ENCODE measurements at places on chromosomes 1 and 21.

- DNase-seq = peak; percentile 77
These were observed 4.9 kb downstream of the PLEKHG5 start for GRCh38 chr1:6486433-6487011.

DNA sequence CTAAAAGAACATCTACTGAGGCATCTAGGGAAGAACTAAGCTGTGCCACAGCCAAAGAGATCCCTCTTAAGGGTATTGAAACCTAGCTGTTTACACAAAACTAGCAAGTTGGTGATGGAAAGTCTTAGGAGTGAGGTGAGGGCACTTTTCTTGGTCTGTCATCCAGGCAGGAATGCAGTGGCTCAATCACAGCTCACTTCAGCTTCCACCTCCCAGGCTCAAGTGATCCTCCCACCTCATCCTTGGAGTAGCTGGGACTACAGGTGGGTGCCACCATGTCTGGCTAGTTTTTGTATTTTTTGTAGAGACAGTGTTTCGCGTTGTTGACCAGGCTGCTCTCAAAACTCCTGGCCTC is 2.4 kb downstream of the PLEKHO1 start:
- DNase-seq = no peak

DNA sequence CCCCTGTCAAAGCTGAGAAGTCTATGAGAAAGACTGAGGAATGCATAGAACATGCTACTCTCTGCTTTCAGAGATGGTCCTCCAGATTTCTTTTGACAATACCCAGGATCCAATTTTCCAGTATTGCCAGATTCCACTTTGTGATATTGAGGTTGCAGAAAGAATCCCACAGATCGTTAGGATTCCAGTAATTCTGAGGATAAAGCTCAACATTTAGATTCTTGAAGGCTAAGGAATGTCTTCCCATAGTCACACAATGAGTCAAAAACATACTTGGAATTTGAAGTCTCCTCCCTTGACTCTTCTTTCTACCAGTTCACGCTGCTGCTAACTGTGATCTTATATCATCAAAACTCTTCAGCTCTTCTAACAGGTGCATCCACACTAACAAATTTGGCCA is 57.1 kb downstream of the TNFSF18 start:
- DNase-seq = peak; percentile 90

DNA sequence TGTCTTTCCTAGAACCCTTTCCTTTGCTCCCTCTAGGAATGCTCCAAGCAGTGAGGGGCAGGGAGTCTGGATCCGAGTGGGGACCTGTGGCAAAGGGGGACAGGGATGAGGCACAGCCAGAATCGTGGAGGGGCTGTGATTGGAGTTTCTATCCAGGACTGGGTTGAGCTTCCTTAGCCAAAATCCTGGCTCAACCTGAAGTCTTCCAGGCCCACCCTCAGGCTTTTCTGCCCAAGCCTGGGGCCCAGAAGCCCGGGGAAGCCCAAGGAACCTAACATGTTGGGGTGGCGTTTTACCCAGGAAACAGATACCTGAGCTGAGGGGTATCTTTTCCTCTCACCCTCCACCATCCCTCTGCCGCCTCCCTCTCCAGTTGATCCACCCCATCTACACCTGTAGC is 5.4 kb downstream of the MYOG start:
- no peak for DNase-seq

DNA sequence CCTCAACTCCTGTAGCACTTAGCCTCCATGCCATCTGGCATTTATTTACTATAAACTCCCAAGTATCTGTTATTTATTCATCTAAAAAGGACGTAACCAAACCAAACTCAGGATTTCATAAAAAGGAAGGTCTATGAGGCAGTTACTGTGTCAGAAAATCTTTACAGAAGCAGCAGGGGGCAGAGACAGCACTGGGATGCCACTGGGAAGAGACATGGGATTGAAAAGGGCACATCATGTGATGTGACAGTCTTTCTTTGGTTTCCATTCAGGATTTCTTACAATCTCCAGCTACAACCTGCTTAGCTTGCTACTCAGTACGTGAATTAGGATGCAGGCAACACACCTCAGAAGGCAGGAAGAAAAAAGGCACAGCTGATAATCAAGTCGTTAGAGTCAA is 31.2 kb downstream of the SPRTN start:
- no peak for DNase-seq

- DNase-seq = no peak
These were observed 173.6 kb downstream of the ZP4 start for GRCh38 chr1:237717106-237717505.

DNA sequence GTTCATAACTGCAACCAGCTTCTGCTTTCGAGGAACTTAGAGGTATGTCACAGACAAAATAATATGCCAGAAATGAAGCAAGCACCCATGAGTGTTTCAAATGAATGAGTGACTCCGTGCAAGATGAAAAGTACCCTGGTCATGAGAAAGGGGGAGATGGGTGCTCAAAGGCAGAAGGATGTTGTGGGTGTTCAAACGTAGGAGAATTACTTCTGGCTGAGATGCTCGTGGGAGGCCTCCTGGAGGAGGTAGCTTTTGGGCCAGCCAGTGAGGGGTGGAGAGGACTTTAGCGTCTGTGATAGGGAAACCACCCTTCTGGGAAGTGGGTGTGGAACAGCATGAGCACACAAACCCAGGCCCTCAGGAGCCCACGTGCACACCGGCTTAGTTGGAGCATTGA is 113.8 kb downstream of the SYF2 start:
- no peak for DNase-seq

DNA sequence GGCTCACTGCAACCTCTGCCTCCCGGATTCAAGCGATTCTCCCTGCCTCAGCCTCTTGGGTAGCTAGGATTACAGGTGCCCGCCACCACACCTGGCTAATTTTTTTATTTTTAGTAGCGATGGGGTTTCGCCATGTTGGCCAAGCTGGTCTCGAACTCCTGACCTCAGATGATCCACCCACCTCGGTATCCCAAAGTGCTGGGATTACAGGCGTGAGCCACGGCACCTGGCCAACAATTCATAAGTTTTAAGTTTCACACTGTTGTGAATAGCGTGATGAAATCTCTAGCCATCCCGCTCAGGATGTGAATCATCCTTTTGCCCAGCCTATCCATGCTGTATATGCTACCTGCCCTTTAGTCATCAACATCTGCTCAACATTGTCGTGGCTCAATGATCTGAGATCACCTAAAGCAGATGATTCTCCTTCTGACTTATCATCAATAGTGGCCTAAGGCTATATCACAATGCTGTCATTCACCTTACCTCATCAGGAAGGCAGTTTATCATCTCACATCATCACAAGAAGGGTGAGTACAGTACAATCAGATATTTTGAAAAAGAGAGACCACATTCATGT is 2.6 kb downstream of the PFDN2 start:
- peak; percentile 90 for DNase-seq

DNA sequence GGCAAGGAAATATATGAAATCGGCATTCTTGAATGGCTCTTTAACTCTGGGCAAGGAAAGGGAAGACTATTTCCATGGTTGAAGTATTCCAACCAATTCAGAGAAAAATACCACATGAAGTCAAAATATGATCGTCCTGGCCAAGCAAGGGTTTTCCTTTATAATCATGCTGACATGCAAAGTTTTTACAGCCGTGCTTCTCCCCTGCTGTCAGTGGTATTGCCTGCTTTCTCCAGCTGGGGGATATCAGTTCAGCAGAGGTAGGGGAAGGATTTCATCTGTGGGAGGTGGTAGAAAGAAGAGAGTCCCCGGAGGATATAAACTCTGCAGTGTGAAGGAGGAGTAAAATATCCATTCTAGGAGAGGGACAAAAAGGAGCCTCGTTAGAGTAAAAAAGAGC is 322.8 kb downstream of the PAPPA2 start:
- peak; percentile 76 for DNase-seq

- no peak for DNase-seq
These were observed 610 bp downstream of the COL6A2 start for GRCh38 chr21:46098303-46099141.

DNA sequence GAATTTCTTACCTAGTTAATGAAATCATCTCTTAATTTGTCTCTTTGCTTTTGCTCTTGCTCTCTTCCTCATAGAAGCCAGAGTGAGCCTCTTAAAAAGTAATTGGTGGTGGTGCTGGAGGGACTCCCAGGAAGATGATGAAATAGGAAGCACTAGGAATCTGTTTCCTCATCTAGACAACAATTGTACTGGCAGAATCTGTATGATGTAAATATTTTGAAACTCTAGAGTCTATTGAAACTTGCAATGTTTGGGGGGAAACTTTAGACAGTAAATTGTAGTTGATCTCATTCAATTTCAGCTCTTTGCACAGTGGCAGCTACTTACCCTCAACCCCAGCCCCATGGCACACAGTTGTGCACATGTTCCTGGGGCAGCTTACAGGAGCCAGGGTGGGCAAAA is 10.6 kb downstream of the RGSL1 start:
- DNase-seq = peak; percentile 26

DNA sequence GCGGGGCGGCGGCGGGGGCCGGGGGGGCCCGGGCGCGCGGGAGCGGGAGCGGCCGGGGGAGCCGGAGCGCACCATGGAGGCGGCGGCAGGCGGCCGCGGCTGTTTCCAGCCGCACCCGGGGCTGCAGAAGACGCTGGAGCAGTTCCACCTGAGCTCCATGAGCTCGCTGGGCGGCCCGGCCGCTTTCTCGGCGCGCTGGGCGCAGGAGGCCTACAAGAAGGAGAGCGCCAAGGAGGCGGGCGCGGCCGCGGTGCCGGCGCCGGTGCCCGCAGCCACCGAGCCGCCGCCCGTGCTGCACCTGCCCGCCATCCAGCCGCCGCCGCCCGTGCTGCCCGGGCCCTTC is 546 bp downstream of the SKI start:
- DNase-seq = no peak

- DNase-seq = no peak
These were observed 393.8 kb downstream of the NTNG1 start for GRCh38 chr1:107534632-107535031.
